ENCODE measurements at places on chromosomes 4 and X.

DNA sequence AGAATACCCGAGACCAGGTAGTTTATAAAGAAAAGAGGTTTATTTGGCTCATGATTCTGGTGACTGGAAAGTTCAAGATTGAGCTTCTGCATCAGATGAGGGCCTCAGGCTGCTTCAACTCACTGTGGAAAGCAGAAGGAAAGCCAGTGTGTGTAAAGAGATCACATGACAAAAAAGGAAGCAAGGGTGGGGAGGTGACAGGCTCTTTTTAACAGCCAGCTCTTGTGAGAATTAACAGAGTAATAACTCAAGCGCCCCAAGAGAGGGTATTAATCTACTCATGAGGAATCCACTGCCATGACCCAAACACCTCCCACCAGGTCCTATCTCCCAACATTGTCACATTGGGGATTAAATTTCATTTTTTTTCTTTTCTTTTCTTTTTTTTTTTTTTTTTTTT lies 6.3 kb upstream of the YIPF6 start:
- no peak for DNase-seq

- DNase-seq = no peak
Measured at GRCh38 chrX:42128020-42128419, 204.7 kb upstream of the CASK start.

DNA sequence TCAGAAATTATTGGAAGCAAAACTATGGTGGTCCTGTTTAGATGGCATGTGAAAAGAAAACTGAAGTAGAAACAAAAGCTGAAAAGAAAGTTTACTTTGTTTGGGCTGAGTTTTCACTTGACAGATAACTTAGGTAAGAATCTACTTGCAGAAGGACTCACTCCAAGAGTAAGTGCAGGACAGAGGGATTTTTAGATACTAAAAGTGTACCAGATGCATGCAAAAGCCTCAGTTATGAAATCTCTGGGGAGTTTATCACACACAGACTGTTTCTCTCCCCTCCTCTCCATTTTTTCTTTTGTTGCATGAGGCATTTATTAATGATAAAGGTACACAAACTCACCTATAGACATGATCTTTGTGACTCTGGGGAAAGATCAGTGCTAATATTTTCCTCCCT lies 127.5 kb upstream of the GIMD1 start:
- DNase-seq = no peak

GRCh38 chr4:124940387-124940786 lies 227.9 kb upstream of the ANKRD50 start:
- peak; percentile 47 for DNase-seq

DNA sequence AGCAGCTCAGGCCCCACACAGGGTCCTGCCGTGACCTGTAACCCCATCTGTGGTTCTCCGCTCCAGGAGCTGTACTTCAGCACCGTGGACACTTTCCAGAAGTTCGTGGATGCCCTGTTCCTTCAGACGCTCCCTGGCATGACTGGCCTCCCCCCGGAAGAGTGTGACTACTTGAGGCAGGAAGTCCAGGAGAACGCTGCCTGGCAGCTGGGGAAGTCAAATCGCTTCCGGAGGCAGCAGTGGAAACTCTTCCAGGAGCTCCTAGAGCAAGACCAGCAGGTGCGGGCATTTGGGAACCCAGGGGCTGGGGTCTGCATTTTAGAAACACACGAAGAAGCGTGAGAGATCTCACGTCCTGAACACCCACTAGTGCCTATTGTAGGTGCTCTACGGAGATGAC lies 72.5 kb downstream of the EVC start:
- DNase-seq = no peak

GRCh38 chr4:99356992-99357391 lies 4.4 kb upstream of the ADH1C start:
- no peak for DNase-seq

- DNase-seq = peak; percentile 69
Measured at GRCh38 chr4:169225058-169225751, 45.6 kb downstream of the SH3RF1 start.

Measured in urothelium cell line (cell line).